ENCODE measurements at places on chromosomes 6 and 20.

- DNase-seq = no peak
Measured at GRCh38 chr6:102680413-102680812, 1286.9 kb downstream of the GRIK2 start.

GRCh38 chr20:5096463-5096862, 23.3 kb downstream of the PCNA start:
- no peak for DNase-seq

DNA sequence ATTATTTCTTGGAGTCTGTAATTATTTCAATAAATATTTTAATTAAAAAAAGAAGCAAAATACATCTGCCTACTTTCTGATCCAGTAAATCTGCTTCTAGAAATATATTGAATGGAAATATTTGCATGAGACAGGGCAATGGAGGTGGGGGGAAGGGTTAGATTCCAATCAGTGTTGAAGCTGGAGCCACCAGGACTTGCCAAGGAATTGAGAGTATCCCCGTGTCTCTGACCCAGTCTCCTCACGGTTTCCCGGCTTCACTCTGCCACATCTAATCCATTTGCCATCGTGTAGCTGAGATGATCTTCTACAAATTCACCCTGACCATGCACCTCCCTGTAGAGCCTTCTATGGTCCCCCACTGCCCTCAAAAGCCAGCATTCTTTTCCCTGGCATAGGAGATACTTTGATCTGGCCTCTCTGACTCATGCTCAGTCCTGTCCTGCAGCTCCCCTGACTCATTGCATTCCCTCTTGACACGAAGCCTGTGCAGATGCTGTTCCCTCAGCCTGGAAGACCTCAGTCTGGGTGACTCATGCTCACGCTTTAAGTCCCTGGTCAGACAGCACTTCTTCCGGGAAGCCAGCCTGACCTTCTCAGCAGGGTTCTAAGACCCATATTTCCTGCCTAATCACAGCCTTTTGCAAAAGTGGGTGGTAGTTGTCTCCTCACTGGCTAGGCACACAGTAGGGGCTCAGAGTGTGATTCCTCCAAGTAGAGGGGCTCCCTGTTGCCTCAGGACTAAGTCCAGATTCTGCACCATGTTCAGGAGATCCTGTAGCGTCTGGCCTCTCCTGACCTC, 23.0 kb upstream of the FKBP1A start:
- DNase-seq = no peak

GRCh38 chr6:21752054-21752811, 158.7 kb downstream of the SOX4 start:
- DNase-seq = no peak

DNA sequence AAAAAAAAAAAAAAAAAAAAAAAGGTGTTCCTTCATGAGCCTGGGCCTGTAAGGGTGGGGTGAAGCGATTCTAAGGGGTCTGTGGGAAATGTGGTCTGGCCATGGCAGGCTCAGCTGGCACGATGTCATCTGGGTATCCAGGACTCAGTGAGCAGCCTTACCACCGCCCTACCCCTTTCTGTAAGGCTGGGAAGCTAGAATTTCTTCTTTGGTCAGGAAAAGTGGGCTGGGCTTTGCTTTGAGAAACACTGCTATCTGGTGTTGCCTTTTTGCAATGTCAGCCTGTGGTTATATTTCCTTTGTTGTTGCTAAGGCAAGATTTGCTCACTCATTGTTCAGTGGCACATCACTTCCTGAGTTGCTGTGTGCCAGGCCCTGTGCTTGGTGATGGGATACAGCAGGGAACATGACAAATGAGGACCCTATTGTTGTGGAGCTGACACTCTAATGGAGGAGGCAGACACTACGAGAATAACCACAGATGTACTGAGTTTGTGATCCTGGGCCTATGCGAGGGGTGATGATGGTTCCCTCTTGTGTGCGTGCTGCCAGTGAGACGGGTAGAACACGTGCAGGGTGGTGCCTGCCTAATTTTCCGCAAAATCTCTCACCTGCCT, 45.9 kb upstream of the ZNFX1 start:
- no peak for DNase-seq

Measured in WERI-Rb-1 (cell line).